ENCODE measurements at places on chromosomes 11 and 22.
A peak's percentile ranks its signal among the peaks of the same experiment; 100 is the strongest.

DNA sequence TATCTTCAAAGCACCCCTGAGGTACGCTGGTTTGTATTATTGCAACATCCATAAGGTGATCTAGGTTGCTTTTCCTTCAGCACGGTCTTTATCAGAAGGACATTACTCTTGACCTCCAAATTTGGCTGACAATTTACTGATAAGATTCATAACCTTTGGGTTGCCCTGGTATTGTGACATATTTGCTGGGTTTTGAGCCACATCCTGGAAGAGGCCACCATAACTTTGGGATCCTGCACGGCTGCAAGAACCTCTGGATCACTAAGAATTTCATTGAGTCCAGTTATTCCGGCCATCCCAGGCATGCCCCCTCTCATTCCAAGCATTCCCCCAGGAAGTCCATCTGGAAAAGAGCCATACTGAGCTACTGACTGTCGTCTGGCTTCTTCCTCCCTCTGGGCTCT, 6.5 kb upstream of the PLET1 start:
- no peak for DNase-seq

DNA sequence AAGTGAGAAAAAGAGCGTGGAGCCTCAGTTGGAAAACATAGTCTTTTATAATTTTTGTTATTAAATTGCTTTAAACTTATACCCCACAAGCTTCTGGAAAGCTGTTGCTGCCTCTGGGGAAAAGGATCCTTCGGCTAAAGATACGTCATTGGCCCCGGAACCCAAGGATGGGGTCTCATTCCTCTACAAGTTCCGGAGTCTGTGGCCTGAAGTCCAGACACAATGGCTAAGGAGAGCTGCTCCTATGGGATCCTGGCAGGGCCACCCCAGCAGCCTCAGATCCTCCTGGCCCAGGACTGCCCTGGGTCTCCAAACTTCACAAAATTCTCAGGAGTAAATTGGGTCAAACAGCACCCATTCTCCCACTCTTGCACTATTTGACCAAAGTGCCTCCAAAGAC, 5.9 kb downstream of the WT1 start:
- DNase-seq = no peak

DNA sequence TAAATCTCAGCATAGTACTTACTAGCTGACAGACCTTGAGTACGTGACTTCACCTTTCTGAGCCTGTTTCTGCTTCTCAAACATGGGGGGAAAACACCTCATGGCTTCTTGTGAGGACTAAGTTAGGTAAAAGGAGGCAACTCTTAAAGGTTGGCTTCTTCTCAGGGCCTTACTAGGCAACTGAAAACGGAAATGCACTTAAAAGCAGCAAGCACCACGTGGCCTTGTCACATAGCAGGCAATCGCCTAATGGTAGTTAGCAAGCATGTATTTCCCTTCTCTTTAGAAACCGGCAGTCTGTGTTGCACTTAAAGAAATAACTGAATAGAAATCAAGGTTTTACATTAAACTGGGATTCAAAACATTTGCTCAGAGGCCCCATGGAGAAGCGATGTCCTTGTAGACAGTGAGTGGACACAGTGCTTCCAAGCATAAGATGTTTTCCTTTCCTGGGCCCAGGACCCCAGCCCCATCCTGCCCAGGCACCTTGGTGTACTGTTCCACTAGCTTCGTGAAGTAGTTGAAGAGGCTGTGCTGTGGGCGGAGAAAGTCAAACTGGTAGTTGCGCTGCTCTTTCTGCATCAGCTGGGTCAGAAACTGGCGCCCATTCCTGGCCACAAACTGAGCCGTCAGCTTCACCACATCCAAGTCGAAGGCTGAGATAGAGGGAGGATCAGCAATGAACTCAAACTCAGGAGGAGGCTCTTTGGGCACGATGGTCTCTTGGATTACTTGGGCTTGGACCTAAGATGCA, 12.1 kb downstream of the SF3A1 start:
- no peak for DNase-seq

DNA sequence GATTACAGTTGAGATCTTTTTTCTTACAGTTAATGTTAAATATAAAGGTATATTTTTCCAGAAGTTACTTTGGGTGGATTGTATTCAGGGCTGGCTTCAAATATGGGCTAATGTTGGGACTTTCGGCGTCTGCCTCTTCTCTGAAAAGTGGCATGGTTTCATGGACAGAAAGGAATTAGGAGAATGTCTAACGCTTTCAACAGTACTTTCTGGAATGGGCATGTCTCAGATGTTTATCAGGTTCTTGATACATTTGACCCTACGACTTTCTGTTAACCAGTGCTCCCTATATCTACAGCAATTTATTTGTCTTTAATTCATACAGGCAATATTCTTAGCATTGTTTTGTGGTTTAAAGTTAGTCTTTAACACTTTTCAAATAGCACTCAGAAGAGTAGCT, 33.7 kb downstream of the ZC3H12C start:
- no peak for DNase-seq

GRCh38 chr11:132590986-132591385, 941.3 kb downstream of the OPCML start:
- no peak for DNase-seq

- no peak for DNase-seq
These were observed 75.2 kb downstream of the TEAD1 start for GRCh38 chr11:12749442-12749841.

DNA sequence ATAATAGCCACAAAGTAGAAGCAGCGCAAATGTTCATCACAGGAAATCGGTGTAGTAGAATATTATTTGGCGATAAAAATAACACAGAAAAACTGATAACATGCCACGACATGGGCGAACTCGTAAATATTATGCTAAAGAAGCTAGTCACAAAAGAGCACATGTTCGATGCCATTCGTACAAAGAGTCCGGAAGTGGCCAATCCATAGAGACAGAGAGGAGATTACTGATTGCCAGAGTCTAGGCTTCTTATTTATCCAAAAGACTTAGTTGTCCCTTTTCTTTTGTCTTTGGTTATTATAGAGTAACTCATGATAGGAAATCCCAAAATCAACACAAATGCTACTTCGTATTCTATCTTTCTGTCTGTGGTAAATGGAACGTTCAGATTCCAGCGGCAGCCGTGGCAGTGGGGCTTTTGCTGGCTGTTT, 56.5 kb downstream of the MED15 start:
- no peak for DNase-seq

- peak; percentile 83 for DNase-seq
These were observed 2.8 kb upstream of the ROBO4 start for GRCh38 chr11:124900464-124900863.

DNA sequence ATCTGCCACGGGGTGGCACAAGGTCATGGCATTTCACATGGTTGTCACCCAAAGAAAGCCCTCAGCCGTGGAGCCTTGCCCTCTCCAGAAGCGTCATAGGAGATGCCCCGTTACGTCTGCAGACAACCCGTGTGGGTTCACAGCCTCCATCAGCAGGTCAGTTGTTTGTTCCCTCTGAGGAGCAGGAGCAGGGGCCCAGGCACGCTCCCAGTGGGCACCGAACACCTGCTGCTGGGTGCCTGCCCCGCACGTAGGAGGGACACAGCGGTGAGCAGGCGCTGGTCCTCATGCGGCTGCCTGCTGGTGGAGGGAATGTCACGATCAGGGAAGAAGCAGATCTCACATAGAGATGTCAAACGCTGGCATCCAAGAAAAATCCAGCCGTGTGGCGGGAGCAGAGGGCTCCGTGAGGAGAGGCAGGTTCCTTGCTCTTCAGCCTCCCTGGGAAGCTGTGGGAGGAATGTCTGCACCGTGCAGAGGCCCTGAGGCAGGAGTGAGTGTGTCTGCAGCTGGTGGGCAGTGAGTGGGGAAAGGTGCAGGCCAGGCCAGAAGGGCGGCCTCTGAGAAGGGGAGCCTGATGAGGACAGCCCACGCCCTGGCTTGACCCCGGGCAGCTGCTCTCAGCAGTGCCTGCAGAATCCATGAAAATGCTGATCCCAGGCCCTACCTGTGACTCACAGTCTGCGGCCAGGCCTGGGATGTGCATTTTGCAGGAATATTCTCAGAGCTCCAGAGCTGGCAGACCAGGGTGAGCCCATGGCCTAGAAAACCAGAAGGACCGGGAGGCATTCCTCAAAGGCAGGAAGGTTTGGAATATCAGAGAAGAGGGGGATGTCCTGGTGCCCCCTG, 36.4 kb upstream of the TH start:
- no peak for DNase-seq

GRCh38 chr11:11545285-11546275, 76.2 kb downstream of the GALNT18 start:
- DNase-seq = no peak

- DNase-seq = no peak
These were observed 343.0 kb downstream of the RAB38 start for GRCh38 chr11:87832211-87832610.

DNA sequence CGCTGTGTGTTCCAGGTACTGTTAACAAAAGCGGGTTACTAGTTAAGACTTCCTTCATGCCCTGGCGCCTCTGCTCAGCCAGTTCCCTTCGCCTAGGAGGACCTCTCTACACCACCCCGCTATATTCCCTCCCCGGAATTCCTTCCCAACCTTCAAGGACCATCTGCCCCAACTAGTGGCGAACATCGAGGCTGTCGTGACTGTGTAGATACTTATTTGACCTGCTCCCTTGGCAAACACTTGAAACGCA, 450 bp upstream of the BCL2L13 start:
- DNase-seq = no peak

- no peak for DNase-seq
These were observed 76.2 kb downstream of the SLC1A2 start for GRCh38 chr11:35343033-35343598.

- DNase-seq = peak; percentile 98
These were observed at the start of gene CBL for GRCh38 chr11:119205574-119206510. CBL (plus strand) TSS chr11:119206339; CDS start chr11:119206418, 79 bp downstream.

DNA sequence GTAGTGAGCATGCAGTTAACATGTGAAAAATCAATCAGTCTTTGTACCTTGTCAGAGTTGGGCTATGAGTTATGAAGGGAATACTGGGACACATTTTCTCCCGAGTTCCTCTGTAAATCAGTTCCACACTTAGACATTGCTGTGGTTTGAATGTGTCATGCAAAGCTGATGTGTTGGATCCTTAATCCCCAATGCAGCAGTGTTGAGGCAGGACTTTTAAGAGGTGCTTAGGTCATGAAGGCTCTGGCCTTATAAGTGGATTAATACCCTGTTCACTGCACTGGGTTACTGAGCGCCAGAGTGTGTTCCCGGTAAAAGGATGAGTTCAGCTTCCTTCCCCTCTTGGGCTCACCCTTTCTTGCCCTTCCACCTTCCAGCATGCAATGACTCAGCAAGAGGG, 742.1 kb upstream of the TENM4 start:
- DNase-seq = no peak

DNA sequence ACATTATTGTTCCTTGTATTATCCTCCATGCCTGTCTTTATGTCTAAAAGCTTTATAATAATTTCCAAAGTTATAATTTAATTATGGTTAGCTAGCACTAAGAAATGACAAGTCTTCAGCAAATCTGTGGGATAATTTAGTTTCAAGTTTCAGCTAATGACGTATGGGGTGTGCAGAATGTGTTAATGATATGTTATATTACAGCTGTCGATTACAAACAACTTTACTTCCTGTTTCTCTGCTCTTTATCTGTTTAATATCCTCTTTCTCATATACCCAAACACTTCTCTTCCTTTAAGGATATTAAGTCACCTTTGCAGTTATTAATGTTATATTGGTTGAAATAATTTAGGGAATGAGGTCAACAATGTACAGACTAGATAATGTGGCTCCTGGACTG, 161.8 kb downstream of the CASP12 start:
- DNase-seq = no peak

DNA sequence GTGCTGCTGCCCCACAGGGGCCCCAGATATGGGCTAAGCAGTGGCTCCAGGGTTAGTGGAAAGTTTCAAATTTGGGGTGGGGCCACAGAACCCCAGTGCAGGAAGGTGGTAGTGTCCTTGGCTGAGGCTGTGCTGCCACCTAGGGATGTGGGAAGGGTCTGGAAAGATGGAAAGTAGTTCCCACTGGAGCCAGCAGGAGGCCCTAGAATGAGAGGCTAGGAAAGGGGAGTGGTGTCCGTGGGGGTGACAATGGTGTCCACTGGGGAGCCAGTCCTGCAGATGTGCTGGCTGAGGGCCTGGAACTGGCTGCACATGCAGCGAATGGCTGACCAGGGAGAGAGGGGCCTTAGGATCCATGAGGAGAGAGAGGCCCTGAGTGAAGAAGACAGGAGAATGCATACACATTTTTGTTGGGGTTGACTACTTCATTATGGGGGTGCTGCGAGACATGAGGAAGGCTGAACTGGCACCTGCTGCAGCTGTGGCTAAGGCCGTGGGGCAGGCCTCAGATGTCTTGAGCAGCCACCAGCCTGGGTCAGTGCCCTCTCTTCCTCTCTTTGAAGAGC, 21.1 kb downstream of the RFPL3 start:
- no peak for DNase-seq

GRCh38 chr11:10413268-10413667, 41.8 kb upstream of the AMPD3 start:
- no peak for DNase-seq

GRCh38 chr11:110919241-110919922, 207.1 kb upstream of the ARHGAP20 start:
- DNase-seq = no peak

GRCh38 chr11:61028135-61028729, 56.8 kb downstream of the CD6 start:
- DNase-seq = no peak

- DNase-seq = no peak
These were observed 2.3 kb downstream of the GATD1 start for GRCh38 chr11:774873-775592.

DNA sequence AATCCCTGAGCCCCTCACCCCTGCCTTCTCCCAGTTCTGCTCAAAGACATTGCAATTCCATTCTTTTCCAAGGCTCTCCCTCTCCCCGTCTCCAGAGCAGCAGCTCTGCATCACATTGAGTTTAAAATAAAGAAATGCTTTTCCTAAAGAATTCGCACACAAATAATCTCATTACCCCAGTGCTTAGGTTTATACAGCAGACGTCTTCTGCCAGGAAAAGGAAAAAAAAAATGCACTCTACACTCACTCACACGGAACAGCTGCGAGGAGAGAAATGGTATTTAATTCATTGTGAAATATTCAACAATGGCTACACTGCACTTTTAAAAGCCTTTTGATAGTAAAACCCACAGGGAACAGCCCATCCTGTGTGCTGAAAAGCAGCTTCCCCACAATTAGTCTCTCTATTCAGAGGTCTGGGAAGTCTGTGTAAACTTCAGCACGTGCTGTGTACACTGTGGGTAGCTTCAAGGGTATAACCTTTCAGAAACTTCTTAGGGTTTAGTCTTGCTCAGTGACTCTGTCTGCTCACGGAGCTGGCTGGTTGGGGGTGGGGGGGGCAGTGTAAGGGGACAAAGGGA, 42.8 kb downstream of the ETS1 start:
- peak; percentile 35 for DNase-seq

GRCh38 chr11:70824605-70825245, 426.4 kb downstream of the CTTN start:
- peak; percentile 41 for DNase-seq

GRCh38 chr11:29333993-29334775, 682.6 kb downstream of the KCNA4 start:
- DNase-seq = peak; percentile 48

Data from AG08396 (cell line).